B cell (primary cell): ENCODE measurements at places on chromosomes 11 and 22. TPM values are rescaled to one million over a fixed set of nuclear protein-coding genes. Genes with fewer than 3 reads are reported as not detected.

- H3K4me1 ChIP-seq: peaks cover 17% of the 10 kb centered on the region
- H3K27ac ChIP-seq: peak overlapping the region; percentile 98
- H3K36me3 ChIP-seq: no peaks in the 10 kb centered on the region
- H3K4me3 ChIP-seq: peak overlapping the region; percentile 99
- no peaks in the 10 kb centered on the region for H3K27me3 ChIP-seq
Measured at GRCh38 chr11:69049490-69049867, 747 bp downstream of the TPCN2 start.

Gene TLCD5
- 0.17 TPM in 1 of 2 replicates, not detected in the other for total RNA-seq

- no peaks in the 10 kb centered on the region for H3K27me3 ChIP-seq
- no peak for DNase-seq
Measured at GRCh38 chr11:8709002-8709672, 26.5 kb downstream of the RPL27A start.

- H3K36me3 ChIP-seq: no peaks in the 10 kb centered on the region
- H3K27me3 ChIP-seq: no peaks in the 10 kb centered on the region
- H3K4me1 ChIP-seq: peaks cover 64% of the 10 kb centered on the region
- peak; percentile 34 for DNase-seq
Measured at GRCh38 chr11:117020869-117021564, 77.2 kb downstream of the SIK3 start.

Gene OR52I2
- total RNA-seq: not detected in 2 replicates

- H3K36me3 ChIP-seq: no peaks in the 10 kb centered on the region
- no peaks in the 10 kb centered on the region for H3K4me1 ChIP-seq
- H3K4me3 ChIP-seq: no peak overlapping the region
- H3K27ac ChIP-seq: no peak overlapping the region
Measured at GRCh38 chr11:104148074-104148473, 15.9 kb downstream of the PDGFD start.

Gene ANKRD42
- 13.3 and 14.5 TPM in 2 replicates for total RNA-seq

- H3K36me3 ChIP-seq: no peaks in the 10 kb centered on the region
- H3K4me1 ChIP-seq: no peaks in the 10 kb centered on the region
- DNase-seq: peak; percentile 85
- H3K27ac ChIP-seq: no peak overlapping the region
Measured at GRCh38 chr11:2428322-2428795, 16.0 kb downstream of the TRPM5 start.
